ENCODE measurements at places on chromosomes 11 and 22.
A peak's percentile ranks its signal among the peaks of the same experiment; 100 is the strongest.

DNA sequence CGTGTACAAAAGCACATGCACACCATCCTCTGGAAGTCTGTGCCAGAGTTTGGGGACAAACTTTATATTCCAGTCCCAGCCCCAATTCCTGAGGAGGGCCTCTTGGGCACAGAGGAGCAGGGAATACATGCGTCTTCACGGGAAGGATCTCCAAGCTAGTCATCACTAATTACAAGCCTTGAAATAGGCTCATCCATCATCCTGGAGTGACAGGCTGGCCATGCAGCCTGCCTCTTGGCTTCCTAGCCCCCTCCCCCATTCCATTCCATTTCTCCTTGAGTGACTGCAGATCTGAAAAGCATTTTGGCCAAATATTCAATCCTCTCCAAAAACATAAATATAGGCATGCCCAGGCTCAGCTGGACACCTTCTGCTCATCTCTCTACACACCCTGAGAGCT, 24.8 kb downstream of the SERPING1 start:
- no peak for DNase-seq

DNA sequence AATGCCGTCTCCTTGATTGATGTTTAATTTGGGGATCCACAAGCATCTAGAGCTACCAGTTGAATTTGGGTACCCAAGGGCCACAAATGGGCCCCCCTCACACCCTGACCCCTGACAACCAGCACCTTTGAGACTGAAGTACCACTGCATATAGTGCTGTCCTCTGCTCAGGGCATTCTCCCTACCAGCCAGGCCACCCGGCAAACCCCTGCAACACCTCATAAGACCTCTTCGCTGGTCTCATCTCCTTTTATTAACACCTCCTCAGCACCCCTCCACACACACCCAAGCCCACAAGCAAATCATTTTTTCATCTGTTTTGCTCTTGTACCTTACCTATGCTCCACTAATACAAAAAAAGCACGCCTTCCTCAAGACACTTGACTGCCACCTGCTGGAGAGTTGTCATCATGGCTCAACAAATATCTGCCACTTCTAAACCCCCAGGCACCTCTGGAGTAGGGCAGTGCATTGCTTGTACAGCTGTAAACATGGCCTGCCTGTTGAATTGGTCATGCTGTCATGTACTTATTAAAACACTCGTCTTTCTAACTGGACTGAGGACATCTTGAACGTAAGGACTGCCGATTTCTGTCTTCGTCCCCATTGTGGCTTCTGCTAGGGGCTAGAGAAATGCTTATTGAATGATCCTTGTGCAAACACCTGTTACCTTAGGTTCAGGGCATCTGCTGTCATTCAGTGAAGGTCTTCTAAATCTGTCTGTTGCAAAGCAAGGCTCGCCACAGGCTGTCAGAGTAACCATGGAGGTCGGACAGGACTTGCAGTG, 66.5 kb downstream of the BMAL1 start:
- DNase-seq: peak; percentile 48

DNA sequence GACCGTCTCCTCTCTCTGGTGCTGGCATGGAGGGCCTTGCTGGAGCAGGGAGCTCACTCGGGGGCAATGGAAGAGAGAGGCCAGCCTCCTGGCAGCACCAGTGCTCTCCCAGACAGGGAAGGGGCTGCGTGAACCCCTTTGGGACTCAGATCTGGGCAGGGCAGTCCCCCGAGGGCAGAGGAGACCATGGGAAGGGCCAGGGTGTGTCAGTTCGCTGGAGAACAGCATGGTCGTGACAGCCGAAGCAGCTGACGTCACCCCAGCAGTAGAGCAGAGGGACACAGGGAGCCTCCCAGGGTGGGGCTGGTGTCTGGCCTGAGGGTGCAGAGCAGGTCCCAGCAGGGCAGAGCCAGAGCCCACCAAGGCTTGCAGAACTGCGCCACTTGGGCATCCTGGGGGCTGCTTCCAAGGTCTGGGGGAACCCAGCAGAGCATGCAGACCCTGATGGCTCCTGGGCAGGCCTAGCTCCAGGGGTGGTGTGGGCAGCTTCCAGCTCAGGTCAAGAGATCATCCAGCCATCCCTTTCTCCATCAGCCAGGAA, 71.0 kb upstream of the KCNQ1OT1 start:
- DNase-seq: no peak

DNA sequence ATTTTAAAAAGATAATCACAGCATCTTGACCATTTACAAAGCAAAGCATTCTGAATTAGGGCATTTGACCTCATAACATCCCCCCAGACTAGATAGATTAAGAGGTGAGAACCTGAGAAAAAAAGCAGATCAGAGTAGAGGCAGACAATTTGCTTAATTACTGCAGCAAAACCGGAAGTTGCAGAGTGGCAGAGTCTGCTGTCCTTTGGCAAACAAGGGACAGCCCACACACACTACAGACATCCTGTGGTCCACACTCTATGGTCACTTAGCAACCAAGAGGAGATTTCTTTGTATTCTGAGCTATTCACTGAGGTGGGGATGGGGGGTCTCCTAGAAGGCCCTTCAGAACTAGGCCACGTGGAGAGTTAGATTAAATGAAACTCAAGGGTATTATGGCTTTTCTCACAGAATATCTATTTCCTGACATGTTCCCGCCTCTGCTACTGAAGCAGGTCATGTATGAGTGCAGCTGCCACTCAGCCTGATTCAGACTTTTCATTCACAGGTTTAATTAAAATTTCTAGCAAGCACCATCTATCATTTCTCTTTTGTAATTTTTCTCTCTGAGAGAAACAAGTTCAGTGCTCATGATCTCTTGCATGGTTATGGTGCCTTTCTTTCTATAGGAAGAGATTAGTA, 48.5 kb downstream of the SVIP start:
- peak; percentile 38 for DNase-seq

DNA sequence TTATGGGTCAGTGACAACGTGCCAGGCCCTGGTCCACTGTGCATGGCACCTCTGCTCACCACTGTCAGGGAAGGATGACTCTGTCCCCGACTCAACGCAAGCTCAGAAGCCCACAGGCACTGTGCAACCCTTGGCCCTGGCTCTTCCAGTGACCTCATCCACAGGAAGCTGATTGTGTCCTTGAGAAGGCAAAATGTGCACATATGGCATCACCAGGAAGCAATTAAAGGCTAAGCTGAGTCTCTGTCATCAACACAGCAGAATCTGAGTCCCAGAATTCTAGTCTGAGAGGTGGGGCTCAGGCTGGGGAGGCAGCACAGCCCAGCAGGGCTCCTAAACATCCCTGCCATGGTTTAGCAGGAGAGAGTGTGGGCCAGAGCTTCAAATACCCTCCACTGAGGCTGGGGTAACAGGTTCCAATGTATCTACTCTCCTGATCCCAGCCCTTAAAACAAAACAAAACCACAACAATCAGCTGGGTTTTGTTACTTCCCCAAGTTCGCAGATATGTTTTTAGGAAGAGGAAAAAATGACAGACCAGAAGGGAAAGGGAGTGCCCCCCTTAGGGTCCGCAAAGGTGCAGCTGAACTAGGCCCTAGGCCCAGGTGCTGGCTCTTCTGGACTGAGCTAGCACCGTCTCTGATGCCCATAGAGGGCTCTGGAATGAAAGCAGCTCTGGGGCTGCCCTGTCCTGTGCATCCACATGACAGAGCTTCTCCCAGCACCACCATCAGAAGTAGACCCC, 33.5 kb upstream of the GNAZ start:
- DNase-seq: no peak

DNA sequence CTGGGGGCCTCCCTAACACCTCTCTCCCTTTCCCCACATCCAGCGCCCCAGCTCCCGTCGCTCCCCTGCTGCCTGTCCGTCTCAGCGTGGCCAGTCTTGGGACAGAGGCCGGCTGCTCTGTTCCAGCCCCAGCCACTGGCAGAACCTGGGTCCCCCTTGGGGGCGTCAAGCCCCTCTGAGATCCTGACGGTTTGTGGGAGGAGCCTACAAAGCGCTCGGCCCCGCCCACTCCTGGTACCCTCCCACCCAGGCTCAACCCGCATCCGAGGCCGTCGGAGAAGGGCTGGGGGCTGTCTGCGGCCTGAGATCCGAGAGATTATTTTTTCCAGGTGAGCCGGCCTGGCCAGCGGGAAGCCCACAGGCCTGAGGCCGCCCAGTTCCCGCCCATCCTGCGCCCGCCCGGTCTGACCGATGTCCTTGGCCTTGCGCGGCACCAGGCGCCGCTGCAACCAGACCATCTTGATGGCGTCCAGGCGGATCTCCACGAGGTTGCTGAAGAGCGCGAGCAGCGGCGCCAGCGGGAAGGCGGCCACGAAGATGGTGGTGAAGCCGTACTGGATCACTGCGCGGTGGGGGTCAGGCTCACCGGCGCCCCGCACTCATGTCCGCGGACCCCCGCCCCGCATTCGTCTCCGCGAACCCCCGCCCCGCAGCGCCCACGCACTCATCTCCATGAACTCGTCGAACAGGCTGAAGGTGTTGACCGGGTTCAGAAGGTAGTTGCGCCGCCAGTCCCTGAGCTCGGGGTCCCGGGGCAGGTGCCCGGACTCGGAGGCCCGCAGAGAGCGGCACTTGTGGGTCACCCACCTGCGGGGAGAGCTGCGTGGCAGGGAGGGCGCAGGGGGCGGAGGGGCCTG, 5.5 kb upstream of the SIGIRR start:
- no peak for DNase-seq

DNA sequence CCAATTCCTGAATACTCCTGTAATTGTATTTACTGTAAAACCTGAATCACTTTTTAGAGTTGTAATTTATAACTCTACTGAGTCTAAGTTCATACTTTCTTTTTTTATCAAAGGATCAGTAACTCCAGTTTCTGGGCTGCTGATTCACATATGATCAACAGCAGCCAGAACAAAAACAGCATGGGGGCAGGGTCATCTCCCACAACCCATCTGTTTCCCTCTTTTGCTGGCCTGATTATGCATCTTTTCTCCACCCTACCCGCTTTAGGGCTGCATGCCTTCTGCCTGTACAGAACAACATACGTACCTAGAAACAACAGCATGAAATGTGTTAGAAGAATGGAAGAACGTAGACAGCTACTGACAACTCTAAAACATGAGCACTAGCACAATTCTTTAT, 76.0 kb downstream of the MRTFA start:
- no peak for DNase-seq

DNA sequence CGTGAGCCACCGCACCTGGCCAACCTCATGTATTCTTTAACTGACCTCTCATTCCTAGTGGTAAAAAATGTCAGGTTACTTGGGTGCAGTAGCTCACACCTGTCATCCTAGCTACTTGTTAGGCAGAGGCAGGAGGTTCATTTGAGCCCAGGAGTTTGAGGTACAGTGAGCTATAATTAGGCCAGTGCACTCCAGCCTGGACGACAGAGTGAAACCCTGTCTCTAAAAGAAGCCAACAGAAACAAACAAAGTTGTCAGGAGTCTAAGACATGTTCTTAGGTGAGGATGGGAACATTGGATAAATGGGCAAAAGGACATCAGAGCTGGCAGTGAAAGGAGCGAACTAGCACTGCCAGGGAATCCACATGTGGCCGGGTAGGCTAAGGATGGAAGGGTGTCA, 18.1 kb downstream of the MADD start:
- no peak for DNase-seq

- no peak for DNase-seq
Measured at GRCh38 chr22:43260331-43261231, 73.6 kb upstream of the TTLL12 start.

DNA sequence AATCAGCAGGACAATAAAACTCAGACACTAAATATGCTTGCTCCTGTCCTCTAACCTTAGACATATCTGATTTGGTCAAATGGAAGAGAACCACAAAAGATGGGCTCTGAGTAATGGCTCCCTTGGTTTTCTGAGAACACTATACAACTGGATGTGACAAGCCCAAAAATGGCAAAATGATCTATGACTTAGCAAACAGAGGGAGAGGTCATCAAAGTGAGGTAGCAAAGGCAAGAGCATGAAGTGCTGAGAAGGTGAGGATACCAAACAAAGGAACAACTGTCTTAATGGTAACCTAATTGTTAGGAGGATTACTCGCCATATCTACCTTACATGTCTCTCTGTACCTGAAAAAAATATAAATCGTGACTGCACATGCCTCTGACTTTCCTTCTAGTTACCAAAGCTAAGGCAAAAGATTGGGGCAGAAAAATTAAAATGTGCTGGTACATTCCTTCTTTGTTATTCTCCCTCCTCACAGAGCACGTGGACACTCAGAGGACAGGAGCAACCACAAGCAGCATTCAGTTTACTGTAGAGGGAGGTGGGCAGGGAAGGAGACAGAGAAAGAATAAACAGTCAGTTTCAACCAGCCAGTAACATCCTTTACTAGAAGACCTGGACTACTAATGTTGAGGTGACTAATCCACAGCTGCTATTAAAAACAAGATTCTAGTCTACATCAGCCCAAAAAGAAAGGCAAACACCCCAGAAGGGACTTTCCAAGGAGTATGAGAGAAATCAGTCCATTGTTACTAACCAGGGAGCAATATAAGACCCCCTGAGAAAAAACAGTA, 88.8 kb downstream of the AMBRA1 start:
- no peak for DNase-seq

DNA sequence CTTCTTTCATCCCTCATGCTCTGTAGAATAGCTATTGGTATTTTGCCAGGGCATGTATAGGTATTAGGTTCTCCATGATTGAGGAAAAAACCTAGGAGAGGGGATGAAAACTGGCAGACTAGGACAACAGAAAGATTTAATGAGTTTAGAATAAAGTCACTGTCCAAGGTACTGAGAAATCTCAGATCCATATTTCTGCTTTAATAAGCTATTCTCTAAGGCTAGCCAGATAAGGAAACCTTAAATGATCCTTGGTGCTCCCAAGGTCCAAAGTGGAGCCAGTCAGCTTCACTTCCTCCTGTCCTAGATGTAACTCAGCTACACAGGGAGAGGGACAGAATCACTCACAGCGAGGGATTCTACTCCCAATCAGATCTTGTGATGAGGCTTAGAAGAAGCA, 13.7 kb upstream of the CSNK2A3 start:
- DNase-seq: no peak

- no peak for DNase-seq
Measured at GRCh38 chr11:130031945-130032344, 29.3 kb upstream of the PRDM10 start.

DNA sequence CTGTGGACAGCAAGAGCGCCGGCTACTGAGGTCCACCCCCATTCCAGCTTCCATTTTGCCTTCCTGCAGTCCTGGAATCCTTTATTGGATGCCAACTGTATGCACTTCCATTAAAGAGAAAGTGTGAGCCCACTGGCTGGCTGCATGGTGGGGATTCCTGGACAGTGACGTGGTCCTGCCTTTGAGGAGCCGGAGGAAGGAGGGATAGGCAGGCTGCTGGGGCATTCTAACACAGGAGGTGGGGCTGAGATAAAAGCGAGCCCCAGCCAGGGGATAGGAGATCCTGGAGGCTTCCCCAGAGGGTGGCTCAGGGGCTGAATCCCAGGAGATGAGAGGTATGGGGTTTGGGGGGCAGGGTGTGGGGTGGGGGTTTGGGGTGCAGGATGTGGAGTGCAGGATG, 984.7 kb downstream of the BRD1 start:
- no peak for DNase-seq

- DNase-seq: no peak
Measured at GRCh38 chr11:1055990-1056771, 18.5 kb upstream of the MUC2 start.

- no peak for DNase-seq
Measured at GRCh38 chr11:83317757-83318690, 31.9 kb upstream of the CCDC90B start.

Measured in CD4-positive, CD25-positive, alpha-beta regulatory T cell (primary cell).